ENCODE measurements at places on chromosomes 2 and 18. TPM values are rescaled to one million over a fixed set of nuclear protein-coding genes. Genes with fewer than 3 reads are reported as not detected.

ZC3H6 gene
- 16.5 TPM for total RNA-seq

GATA6 gene
- not detected for total RNA-seq

RNF152 gene
- total RNA-seq = not detected

ZNF521 gene
- 4.0 TPM for total RNA-seq

DNA sequence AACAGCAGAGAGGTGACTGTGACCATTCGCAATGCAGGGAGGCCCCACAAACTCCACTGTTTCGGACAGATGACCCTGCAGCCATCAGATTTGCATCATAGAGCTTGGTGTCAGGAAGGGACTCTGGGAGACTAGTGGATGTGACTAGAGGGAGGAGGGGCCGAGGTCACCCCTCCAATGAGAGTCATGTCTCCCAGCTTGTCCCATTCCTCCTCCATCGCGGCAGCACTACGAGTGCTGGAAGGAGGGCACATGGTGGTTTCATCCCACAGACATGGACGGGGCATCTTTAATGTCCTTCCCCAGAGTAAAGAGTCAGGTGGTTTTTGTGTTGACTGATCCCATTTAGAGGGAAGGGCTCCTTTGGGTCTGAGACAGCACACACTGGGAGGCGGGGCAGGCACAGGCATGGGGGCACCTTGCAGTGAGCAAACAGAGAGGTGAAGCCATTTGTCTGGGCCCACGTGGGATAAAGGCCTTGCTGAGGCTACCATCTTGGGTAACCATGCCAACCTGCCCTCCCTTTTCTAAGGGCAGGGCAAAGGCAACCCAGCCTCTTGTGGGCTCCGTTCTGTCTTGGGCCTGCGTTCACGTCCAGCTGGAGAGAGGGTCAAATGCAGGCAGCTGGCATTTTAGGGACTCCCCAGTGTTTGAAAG is 208.1 kb downstream of the ASB1 start:
- no peak for DNase-seq
